ENCODE measurements at places on chromosomes 13 and 19.

DNA sequence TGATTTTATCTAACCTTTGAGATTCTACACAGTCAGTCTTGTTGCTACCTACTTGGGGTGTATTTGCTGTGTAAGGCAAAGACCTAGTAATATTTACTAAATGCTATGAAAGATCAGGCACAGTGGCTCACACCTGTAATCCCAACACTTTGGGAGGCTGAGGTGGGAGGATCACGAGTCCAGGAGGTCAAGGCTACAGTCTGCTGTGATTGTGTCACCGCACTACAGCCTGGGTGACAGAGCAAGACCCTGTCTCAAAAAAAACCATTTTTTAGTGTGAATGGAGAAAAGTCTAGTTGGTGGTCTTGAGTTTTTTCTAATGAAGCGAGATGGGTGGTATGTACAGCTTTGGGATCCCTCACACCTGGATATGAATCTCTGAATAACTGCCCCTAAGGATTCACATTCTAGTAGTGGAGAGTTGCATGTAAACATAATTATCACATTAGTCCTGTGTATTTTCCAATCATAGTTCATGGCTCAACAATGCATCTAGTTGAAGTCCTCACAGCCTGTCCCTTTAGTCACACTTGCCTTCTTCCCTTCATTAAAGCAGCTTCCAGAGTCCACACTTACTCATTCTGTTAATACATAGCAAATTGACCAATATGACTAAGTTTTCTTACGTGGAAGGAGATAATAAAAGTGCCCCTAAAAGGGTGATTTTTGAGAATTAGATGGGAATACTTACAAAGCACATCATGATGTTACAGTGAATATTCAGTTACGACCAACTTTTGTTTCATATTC, 7.5 kb downstream of the RPL21 start:
- no peak for DNase-seq

DNA sequence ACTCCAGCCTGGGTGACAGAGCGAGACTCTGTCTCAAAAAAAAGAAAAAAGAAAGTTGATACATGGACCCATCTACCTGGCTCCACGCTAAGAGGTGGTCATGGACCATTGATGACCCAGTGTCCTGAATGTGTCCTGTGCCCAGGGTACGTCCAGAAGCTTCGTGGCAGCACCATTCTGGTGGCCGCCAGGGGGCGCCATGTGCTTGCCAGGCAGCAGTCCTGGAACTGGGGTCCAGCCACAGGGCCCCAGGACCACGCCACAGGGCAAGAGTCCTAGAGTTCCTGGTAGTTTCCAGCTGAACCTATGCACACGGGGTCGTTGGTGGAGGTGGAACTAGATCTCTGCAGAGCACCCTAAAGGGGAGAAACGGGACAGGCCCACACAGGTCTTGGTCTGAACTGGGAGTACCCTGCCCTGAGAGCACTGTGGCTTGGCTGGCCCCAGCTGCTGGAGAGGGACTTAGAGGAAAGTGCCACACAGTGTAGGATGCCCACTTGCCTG, 19.9 kb upstream of the FBXO27 start:
- no peak for DNase-seq

DNA sequence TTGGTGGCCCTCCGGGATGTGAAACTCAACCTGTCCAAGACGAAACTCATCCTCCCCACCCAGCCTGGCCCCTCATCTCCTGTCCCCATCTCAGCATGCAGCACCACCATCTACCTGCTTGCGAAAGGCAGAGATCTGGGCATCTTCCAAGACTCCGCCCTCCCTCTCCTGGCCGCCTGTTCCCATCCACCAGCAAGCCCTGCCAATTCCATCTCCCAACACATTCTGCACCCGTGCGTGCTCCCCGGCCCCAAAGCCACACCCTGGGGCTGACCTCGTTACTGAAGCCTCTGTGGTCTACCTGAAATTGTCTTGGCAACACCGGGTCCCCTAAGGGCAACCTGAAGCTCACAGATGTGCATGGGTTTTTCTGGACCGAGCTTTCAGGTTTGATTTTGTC, 13.2 kb upstream of the CAMSAP3 start:
- no peak for DNase-seq

DNA sequence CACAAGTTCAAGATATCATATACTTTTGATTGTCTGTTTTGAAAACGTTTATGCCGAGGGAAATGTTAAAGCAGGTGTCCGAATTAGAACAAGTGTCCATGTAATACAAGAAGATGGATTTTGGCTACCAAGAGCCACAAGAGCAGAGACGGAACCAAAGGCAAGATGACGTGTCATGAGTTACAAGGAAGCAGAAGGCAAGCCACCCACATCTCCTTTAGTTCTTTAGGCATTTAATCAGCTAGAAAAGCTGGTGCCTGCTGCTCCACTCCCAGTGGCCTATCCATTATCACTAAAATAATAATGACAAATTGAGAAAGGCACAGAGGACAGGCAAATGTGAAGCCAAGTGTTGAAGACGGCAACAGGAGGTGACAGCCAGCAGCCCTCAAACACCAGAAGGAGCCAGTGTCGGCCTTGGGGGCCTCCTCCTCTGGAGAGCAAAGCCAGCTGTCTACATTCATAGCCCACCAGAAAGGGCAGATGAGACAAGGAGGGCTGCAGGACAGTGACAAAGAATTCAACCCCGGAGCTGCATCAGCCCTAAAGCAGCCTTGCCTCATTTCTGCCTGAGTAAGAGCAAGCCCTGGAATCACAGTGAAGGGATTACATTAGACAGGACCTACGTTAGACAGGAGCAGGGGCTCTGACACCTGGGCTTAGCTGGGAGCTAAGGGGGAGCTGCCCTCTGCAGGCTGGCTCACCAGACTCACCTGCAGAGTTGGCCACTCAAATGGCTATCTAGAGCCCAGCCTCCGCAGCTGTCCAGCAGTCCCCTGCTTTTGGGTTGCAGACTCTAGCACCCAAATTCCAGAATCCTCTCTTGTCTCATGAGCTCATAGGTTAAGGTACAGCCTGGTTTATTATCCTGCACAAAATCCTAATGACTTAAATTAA, 569.9 kb downstream of the UQCRFS1 start:
- DNase-seq: no peak

- no peak for DNase-seq
Observed at GRCh38 chr13:107713314-107713713, 502.0 kb downstream of the LIG4 start.

- DNase-seq: no peak
Observed at GRCh38 chr13:20303636-20304035, 71.5 kb upstream of the GJB6 start.

DNA sequence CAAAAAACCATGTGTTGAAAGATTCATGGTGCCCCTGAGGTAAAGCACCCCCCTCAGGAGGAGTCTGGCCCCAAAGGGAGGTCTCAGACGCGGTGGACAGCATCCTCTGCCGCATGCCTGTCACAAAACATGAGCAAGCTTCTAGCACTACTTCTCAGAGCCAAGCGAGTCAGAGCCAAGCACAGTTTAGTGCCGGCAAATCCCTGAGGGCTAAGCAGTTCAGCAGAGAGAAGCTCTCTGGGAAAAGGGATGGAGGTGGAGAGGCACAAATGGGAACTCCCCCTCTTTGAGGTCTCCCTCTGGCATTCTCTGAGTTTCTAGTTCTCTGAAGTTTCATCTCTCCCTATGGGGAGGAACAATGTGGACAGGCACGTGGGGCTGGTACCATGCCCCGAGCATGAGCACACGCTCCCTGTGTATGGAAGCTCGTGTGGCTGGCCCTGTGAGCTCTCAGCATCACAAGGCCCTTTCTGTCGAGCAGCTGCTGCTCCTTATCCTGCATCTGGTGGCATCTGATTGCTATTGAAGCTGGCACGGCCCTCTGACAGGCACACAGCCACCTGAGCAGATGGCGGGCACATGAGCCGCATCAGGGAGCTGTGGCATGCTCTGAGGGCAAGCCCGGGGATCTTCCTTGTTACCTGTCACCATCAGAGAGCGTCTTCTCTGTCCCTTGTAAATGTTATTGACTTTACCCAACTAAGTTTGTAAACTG, 325.1 kb downstream of the SLC7A1 start:
- DNase-seq: no peak

DNA sequence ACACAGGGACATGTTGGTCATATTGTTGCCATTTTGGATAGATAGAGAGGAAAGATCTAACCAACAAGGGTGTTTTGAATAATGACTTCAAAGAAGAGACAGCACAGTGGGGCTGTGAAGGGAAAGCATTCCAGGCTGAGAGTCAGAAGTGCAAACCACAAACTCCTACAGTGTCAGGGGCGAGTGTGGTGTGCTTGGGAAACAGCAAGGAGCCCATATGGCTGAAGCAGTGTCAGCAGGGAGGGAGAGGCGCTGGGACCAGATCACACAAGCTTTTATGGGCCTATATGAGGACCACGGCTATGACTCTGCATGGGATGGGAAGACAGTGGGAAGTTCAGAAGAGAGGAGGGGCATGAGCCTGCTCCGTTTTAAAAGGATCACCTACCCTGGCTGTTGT, 166.4 kb downstream of the MYO16 start:
- DNase-seq: no peak

Measured in left renal cortex interstitium (tissue), 4 donors.